ENCODE measurements at places on chromosomes 4 and X.

GRCh38 chr4:30295652-30296051, 424.5 kb upstream of the PCDH7 start:
- DNase-seq: no peak

DNA sequence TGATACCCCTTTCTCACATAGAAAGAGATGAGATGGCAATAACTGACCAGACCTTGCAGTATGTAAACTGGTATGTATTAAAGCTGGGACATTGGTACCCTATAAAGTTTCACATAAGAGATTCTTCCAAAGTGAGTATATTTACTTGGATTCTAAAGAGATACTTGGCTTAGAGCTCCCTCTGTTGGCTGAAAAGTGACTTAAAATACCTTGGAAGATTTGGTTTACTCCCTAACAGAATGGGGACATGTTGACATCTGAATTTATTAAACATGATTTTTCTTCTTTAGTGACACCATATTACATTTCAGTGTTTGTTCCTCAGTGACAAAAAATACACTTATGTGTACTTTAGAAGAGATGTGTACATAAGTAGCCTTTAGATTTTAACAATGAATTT, 47.9 kb upstream of the RGN start:
- no peak for DNase-seq

DNA sequence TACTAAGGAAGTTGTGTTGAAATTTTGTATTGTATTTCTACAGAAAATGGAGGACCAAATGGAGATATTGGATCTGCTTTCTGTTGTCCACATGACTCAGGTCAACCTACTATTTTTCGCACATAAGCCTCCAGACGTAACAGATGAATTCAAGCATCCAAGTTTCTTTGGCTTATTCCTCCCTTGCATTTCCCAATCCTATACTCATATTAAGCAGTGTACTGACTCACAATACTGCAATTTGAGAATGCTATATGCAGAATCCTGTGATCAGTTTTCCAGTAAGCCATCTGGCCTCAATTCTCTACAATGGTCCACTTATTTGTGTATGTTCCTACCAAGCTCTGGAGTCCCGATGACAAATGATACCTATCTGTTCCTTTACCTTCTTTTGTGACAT, 75.7 kb downstream of the ASB9 start:
- DNase-seq: no peak

DNA sequence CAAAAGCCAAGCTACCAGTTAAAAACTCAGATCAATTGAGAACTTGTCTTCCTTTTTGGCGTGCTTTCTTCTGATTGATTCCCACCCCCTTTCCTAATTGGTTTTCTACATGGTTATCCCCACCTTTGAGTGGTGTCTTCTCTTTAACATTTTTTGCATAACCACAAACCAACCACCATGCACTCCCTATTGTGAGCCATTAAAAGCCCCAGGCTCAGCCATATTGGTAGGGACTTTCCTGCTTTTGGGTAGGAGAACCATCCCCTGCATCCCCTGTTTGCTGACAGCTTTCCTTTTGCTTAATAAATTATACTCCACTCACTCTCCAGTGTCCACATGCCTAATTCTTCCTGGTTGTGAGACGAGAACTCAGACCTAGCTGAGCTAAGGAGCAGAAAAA, 1651.4 kb upstream of the IGFBP7 start:
- no peak for DNase-seq

DNA sequence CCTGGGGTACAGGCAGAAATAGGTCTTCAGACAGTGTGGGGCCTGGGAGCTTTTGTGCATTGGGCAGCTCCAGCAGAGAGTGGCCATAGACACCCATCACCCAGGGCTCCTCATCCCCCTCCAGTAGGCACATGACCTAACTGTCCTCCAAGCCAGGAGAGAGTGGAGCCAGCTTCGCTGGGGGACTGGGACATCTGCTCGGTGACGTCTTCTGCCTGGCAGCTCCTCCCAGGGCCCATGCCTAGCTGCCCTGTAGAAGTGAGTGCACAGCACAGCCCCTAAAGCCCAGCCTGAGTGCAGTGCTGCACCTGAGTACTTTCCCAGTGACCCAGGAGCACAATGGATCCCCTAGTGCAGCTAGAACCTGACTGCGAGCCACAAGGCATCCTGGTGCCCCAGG, 279.7 kb upstream of the SLC7A11 start:
- no peak for DNase-seq

- peak; percentile 98 for DNase-seq
Measured at GRCh38 chr4:173334085-173334890, at the start of gene HMGB2. Gene HMGB2, minus strand, starts transcription at chr4:173334358. Its CDS starts 709 bp downstream, at chr4:173333649.

DNA sequence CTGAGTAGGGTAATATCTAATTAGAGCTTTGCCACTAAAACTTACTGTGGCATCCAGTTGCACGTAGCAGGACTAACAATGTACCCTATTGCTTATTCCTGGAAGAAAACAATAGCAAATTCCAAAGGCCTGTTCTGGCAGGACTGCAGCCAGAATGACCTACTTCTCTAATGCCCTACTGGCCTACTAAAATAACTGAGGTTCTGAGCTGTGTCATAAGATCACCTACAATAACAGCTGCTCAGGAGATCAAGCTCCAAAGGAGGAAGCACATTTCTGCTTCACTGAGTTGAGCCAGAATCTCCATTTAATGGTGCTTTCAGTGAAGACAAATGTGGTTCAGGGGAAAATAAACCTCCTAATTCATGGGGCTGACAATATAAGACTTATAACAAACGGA, 42.2 kb upstream of the CXCL8 start:
- no peak for DNase-seq

GRCh38 chr4:186079694-186080093, 10.7 kb downstream of the TLR3 start:
- no peak for DNase-seq

- DNase-seq: no peak
Measured at GRCh38 chrX:16113978-16114565, 9.3 kb upstream of the GRPR start.

GRCh38 chrX:66760651-66761050, 121.8 kb upstream of the EDA2R start:
- no peak for DNase-seq

DNA sequence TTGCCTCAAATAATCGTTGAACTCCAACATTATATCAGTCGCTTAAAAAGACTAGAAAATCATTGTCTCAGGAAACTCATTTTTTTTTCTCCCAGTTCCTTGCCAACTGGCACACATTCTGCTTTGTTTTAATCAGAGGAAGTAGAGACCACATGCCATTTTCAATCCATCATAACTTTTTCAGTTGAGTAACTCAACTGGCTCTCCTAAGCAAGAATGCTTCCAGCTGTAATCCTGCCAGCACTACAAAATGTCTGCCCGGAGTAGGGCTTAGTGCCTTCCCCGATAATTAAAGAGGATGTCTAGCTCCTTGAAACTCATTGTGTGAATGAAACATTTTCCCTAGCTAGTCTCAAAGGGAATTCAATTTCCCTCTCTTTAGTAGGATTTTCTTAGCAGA, 33.0 kb downstream of the FREM3 start:
- no peak for DNase-seq

GRCh38 chr4:79747252-79747651, 325.8 kb downstream of the ANTXR2 start:
- DNase-seq: no peak

DNA sequence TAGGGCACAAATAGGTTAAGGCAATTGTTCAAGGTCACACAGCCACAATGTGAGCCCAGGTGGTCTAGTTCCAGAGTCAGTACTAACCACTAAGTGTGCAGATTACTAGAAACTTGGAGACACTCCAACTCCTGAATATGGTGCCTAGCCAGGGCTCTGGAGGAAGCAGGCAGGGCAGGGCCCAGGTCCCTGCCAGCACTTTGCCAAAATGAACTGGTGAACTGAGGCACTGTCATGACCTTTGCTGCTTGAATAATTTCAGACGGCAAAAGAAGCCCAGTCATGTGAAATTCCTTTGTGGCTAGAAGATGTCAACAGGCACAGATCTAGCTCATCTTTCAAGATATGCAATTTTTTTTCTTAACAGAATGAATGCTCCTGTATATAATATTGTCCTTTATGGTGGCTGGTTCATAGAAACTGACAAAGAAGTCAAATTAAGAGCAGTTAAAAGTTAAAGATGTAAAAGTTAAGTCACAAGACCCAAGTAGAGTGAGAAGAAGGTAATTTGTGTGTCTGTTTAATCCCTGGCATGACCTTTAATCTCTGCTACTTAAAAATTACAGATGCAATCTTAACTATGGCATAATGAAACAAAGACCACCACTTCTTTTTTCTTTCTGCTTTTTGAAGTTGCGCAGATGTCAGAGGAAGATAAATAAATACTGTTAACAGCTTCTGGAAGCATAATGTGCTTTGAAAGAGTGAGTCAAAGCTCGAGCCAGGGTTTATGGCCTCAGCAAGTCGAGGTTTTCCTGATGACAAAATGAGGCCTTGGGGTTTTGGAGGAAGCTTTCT, 54.1 kb downstream of the SHROOM3 start:
- no peak for DNase-seq

DNA sequence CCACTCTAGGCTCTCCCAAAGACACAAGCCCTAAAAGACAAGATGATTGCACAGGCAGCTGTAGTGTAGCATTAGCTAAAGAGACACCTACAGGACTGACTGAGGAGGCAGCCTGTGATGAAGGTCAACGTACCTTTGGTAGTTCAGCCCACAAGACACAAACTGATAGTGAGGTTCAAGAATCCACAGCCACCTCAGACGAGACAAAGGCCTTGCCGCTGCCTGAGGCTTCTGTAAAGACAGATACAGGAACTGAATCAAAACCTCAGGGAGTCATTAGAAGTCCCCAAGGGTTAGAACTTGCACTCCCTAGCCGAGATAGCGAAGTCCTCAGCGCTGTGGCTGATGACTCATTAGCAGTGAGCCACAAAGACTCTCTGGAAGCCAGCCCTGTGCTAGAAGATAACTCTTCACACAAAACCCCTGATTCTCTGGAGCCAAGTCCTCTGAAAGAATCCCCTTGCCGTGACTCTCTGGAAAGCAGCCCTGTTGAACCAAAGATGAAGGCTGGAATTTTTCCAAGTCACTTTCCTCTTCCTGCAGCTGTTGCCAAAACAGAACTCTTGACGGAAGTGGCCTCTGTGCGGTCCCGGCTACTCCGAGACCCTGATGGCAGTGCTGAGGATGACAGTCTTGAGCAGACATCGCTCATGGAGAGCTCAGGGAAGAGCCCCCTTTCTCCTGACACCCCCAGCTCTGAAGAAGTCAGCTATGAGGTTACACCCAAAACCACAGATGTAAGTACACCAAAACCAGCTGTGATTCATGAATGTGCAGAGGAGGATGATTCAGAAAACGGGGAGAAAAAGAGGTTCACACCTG, 306.3 kb downstream of the ANK2 start:
- DNase-seq: peak; percentile 65

DNA sequence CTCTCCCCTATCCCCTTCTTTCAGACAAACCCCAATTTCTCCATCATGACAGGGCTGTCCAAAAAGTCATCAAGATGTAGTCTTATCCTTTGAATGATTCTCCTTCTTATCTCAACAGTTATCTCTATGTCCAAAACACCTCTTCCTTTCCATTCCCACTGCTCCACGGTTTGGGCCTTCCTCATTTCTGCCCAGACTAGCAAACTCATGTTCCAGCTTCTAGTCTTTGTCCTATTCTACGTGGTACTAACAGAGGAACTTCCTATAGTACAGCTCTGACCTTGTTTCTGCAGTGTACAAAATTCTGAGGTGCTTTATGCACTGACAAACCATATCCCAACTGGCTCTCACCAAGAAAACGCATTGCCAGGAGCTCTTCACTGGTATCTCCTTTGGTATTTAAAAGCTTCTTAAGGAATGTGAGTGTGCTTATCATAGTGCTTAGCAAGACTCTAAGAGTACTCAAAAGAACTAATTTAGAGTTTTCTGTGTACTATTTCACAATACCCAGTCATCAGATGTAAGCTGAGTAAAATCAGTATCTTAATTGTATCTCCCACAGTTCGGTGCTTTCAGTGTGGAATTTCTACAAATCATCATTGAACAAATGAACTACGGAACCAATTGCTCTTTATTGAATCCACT, 65.5 kb downstream of the MAML3 start:
- no peak for DNase-seq

DNA sequence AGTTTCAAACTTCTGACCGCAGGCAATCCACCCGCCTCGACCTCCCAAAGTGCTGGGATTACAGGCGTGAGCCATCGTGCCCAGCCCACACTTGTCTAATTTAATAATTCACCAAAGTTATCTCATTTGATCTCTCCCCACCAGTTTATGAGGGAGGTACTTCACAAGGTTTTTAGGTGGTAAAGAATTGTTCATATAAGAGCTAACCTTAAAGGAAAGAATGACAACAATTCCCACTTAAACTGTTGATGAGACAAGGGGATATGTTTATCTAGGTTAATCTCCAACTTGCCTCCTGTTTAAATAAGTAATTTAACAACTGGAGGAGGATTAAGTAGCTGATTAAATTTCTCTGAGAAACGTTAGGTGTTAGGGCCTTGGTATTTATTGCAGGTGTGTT, 117.6 kb upstream of the CBLL2 start:
- DNase-seq: no peak

DNA sequence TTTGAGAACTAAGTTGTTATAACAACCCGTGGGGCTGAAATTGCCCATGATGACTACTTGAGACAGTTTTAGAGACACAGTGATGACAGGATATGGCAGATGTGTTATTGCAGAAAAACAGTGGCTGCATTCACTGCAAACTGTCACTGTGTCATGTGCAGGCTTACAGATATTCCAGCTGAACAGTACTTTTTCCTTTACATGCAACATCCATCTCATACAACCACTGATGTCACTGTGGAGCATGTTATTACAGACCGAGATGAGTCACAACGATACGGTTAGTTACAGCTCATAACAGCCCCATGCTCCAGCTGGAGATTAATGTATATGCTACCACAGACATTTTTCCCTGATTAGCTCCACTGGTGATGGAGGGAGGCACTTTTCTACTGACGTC, 207.4 kb downstream of the TMA16 start:
- no peak for DNase-seq

All from activated CD8-positive, alpha-beta memory T cell treated with anti-CD3 and anti-CD28 coated beads for 4 hours (primary cell).